HS-5 (cell line): ENCODE measurements at places on chromosomes 1 and 21.

DNA sequence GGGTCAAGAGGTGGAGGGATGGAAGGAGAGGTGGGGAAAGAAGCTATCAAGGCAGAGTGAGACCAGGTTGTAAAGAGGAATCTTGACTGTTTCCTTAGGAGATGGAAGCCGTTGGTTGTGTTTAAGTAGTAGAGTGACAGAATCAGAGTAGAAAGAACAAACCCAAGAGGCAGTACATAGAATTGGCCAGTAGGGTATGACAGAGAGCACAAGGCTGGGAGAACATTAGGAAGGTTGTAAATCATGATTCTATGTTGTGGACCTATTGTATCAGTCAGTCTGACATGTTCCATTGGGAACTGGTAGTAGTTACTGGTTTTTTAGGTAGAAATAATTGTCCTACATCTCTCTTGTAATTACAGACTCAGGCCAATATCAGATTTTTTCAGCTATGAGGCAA lies 486.9 kb upstream of the USP24 start:
- DNase-seq, result no peak

- DNase-seq, result no peak
These were observed 12.7 kb upstream of the IFI16 start for GRCh38 chr1:158996998-158997397.

DNA sequence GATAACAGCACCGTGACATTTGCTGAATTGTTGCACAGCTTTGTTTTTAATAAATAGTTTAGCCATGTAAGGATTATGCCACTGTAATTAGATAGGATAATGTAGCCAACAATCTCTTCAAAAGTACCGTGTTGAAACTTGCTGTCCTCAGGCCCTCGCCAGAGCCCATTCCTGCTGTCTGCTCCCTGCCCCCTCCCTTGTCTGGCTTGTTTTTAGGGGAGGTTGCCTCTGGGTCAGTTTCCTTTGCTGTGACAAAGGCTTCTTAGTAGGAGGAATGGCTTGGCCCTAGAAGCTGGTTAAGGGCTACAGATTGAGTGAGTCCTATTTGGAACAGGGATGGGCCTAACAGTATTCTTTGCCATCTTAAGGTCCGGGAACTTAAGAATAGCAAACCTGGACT lies 107.9 kb downstream of the LMO4 start:
- no peak for DNase-seq

DNA sequence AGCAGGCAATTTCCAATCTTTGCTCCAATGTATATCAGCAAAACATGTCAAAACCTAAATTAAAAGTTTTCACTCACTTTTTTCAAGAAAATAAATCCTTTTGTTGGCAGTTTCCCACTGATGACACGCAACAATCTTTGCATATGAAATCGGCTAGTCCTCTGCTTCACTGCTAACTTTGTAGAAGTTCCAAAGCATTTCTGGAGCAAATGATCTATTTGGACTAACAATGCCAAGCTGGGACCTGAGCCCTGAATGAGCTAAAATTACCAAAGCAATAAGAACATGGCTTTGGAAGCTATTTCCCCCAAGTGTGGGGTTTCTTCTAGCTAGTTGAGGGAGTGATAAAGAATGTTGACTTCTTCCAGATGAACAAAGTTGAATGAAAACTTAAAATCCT lies 5.1 kb downstream of the BEND5 start:
- DNase-seq, result no peak

DNA sequence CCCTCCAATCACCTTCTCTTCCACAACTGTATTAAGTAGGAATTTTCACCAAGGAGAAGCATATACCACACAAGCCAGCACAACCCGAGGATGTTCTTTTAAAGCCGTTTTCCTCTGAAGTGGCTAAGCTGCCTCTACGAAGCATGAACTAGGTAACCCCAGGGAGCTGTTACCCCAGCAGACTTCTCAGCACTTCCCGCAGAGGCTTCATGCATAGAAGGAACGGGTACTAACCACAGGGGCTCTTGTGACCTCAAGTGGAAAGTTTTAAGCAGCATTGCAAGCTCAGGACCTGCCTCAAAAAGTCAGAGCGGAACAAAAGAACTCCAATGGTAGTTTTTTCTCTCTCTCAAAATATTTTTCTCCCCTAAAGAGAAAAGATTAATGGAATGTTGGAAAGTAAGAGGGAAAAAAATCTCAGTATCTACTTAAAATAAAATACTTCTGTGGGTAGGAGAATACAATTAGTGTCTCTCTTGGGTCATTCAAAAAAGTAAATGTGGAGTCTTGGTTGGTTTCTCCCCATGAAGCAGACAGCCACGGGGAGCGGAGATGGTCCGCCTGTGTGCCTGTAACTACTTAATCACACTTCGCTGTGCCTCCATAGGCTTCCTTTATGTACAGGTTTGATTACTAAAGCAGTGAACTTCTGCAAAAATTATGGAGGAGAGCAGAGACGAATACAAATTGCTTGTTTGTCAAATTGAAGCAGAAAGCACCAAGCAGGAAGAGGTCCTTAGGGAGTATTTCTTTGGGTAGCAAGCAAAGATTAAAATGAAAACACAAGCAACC lies 40.9 kb downstream of the STX6 start:
- DNase-seq, result no peak

- DNase-seq, result no peak
These were observed 16.1 kb downstream of the WLS start for GRCh38 chr1:68216089-68216772.

- DNase-seq, result peak; percentile 34
These were observed 162.7 kb upstream of the COL6A1 start for GRCh38 chr21:45818904-45819285.

GRCh38 chr1:23370330-23370708 lies 683 bp upstream of the ZNF436 start:
- DNase-seq, result no peak

DNA sequence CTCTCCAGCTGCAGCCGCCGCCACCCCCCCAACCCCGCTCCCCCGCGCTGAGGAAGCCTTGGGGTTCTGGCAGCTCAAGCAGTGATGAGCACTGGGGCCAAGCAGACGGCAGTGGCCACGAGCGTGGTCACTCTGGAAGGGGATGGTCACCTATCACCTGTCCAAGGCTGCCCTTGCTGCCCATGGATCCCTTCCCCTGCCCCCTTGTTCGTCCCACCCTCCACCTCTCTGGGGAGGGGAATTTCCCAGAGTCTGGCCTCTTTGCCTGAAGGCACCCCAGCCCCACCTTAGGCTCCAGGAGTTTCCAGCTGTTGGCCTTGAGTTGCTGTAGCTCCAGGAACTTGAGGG lies 7.2 kb upstream of the SMIM12 start:
- no peak for DNase-seq

GRCh38 chr1:93244298-93245069 lies 64.0 kb downstream of the CCDC18 start:
- no peak for DNase-seq

DNA sequence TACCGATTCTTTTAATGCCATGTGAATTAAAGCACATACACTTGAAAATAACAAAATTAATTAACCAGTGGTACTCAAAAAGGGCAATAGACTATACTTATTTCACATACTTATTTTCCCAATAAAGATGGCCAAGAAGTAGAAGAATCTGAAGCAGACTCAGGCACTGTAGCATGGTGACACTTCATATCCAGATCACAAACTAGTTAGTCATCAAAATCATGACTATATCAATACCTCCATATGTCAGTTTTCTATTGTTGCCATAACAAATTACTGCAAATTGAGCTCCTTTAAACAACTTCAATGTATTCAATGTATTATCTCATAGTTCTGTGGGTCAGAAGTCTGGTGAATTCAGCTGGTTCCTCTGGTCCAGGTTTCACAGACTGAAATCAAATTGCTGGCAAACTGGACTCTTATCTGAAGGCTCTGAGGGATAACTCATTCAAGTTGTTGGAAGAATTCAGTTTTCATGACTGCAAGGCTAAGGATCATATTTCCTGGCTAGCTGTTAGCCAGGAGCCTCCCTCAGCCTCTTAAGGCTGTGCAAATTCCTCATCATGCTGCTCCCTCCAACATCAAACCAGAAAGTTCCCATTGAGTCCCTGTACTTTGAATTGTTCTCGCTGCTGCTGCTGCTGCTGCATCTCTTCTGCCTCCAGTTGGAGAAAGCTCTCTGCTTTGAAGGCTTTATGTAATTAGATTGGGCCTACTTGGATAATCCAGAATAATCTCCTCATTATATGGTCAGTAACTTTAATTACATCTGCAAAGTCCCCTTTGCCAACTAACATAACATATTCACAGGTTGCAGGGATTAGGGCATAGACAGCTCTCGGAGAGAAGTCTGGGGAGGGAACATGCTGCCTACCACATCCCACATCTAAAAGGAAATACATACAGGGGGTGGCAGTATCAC lies 91.5 kb downstream of the MRPL39 start:
- DNase-seq, result no peak

- no peak for DNase-seq
These were observed 37.8 kb upstream of the DOCK7 start for GRCh38 chr1:62726011-62726442.

DNA sequence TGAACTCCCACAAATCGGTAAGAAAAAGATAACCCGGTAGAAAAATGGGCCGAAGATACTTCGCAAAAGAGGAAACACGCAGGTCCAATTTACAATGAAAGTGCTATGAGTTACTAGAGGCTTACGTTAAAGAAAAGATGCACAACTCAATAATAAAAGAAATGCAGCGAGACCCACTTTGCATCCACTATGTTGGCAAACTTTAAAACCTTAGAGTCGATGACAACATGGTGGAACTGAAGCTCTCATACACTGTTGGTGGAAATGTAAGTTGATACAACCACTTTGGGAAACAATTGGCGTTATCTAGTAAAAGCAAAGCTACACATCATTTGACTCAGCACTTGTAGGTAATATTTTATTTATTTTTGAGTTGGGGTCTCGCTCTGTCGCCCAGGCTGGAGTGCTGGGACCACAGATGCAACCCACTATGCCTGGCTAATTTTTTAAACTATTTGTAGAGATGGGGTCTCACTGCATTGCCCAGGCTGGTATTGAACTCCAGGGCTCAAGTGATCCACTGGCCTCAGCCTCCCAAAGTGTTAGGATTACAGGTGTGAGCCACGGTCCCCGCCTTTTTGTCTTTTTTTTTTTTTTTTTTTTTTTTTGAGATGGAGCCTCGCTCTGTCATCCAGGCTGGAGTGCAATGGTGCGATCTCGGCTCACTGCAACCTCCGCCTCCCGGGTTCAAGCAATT lies 696 bp upstream of the GPATCH3 start:
- DNase-seq, result no peak

- peak; percentile 44 for DNase-seq
These were observed 386.6 kb downstream of the PTBP2 start for GRCh38 chr1:97108179-97108578.

- DNase-seq, result no peak
These were observed 173.3 kb downstream of the RWDD3 start for GRCh38 chr1:95407131-95407885.

GRCh38 chr1:202227053-202227672 lies 33.6 kb downstream of the LGR6 start:
- no peak for DNase-seq

DNA sequence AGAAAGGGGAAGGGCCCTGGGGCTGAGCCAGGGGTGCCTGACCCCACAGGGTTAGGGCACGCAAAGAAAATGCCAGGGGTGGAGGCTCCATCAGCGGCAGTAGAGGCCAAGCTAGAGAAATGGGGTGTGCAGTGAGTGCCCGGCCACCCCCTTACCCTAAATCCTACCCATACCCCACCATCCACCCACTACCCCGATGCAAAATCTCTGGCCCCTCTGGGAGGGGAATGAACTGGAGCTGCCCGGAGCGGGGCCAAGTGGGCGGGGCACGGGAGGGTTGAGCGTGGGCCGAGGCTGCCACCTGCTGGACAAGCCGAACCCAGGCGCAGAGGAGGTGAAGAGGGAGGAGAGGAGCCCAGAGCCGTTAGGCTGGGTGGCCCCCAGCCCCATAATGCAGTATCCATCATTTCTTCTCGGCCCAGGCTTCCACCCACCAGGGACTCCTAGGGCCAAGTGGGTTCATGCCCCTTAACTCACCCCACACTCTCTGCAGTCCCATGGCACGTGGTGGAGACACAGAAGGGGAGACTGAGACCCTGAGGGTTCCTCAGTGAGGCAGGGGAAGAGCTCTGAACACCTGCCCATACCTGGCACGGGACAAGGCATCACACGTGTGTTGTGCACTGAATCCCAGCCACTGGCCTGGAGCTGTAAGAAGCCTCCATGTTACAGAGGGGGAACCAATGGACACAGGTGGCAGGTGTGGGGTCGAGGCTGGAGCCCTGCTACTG lies 1.4 kb upstream of the C1QC start:
- DNase-seq, result no peak

DNA sequence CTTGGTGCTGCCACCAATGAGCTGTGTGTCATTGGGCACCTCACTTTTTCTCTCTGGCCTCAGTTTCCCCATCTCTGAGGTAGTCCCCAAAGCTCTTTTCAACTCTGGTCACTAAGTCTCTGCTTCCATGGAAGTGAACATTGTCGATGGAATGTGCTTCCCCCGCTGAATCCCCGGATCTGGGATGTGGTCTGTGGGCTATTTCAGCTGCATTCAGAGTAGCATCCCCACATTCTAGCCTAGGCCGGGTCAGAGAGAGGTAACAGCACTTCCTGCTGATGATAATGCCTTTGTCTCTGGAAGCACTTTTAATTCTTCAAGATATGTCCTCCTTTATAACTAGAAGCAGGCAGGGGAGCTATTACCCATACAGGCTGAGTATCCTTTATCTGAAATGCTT lies 29.8 kb downstream of the RASSF5 start:
- no peak for DNase-seq

DNA sequence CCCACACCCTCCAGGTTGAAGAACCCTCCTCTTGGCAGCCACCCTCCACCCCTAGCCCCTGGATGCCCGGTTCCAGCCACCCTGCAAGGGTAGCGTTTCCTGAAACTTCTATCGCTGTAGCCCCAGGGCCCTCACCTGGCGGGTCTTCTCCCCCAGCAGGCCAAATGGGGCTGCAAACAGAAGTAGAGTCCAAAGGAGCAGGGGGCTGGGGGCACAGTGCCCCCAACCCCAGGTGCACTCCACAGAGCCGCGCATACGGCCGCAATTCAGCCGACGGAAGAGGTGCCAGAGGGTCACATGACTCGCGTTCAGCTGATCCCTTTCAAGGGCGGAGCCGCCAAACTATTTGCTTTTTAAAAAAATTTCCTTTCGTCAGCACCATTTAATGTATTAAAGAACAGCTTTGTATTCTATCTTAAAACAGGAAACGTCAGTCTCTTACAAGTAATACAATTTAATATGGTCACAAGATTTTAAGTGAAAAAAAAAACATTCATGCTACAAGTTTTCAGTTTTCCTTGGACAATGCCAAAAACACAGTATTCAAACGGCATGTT lies at the start of gene GLMP:
TSS of gene GLMP (minus strand) at position 289 of the 557 bp plus-strand sequence. CDS start at position 255, 34 bp downstream.
- DNase-seq, result no peak
